ENCODE measurements at places on chromosomes 2 and 18.
A peak's percentile ranks its signal among the peaks of the same experiment; 100 is the strongest.

DNA sequence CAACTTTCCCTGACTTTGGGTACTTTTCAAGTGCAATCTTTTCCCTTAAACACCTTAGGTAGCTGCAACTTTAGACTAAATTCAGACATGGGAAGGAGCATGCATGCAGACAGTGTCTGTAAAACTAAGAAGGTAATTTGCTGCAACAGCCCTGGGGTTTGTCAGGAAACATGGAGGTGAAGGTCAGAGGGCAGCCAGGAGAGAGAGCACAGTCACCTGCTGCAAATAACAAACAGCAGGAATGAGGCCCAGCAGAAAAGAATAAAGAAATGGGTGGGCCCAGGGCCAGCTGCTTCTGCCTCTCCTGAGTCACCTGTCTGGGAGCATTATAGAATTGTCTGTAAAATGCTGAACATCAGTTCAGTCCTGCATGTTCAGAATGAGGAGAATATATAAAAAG is 35.2 kb downstream of the MTHFD2 start:
- no peak for DNase-seq

GRCh38 chr18:50610349-50610748 is 50.5 kb downstream of the MAPK4 start:
- DNase-seq = no peak

DNA sequence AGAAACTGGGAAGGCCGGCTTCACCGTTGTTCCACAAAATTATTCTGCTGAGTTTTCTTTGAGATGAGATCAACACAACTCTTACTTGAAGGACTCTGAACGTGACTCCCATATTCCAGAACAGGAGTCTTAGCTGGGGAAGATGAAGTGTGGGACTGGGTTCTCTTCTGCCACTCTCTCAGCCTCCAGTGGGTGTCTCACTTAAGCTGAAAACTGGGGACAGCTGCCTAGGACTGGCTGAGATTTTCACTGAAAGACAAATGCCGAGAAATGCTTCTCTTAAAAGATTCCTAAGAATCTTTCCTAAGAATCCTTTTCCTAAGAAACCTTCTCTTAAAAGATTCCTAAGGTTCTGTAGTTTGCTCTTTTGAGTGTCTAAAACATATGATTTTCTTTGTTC is 156.6 kb upstream of the LHCGR start:
- DNase-seq = no peak

- DNase-seq = no peak
Measured at GRCh38 chr18:48952287-48953103, 1.7 kb upstream of the SMAD7 start.

- DNase-seq = no peak
Measured at GRCh38 chr18:32086881-32087280, 4.8 kb upstream of the RNF138 start.

GRCh38 chr2:32663864-32664263 is 36.0 kb downstream of the TTC27 start:
- no peak for DNase-seq

DNA sequence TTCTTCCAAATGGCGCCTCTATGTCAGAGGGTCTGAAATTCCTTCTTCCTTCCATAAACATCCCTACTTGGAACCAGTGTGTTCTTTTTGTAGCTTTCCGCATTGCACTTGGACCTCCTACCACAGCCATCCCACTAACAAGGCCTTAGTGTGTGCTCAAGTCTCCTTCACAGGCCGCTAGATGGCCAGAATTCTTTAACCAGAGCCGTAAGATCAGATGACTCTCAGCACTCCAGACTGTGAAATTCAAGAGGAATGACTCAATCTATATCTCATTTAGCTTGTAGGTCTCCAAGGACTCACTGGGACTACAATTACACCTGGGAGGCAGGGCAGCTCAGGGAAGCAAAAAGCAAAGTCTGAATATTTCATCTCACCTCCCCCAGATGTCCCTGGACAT is 298.9 kb downstream of the EIPR1 start:
- DNase-seq = no peak

DNA sequence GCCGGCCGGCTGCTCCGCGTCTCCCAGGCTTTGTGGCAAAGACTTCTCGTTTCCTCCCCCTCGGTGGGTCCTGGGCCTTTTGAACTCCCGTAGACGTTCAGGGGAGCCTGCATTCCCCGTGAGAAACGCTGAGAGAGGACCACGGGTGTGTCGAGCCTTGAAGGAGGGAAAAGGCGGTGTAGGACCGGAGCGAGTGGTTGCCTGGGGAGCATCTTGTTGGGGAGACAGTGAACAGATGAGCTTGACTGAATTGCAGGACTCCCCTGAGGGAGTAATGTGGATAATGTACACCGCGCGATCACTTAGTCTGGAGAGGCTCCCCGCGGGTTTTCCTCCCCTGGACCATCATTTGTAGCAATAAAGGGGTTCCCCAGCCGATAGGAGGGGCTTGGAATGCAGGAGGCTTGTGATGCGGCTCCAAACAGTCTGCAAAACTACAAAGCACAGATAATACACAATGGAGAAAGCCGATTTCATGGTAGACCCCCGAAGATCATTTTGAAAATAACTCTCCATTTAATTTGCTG is 769 bp downstream of the ALMS1 start:
- DNase-seq = peak; percentile 1

DNA sequence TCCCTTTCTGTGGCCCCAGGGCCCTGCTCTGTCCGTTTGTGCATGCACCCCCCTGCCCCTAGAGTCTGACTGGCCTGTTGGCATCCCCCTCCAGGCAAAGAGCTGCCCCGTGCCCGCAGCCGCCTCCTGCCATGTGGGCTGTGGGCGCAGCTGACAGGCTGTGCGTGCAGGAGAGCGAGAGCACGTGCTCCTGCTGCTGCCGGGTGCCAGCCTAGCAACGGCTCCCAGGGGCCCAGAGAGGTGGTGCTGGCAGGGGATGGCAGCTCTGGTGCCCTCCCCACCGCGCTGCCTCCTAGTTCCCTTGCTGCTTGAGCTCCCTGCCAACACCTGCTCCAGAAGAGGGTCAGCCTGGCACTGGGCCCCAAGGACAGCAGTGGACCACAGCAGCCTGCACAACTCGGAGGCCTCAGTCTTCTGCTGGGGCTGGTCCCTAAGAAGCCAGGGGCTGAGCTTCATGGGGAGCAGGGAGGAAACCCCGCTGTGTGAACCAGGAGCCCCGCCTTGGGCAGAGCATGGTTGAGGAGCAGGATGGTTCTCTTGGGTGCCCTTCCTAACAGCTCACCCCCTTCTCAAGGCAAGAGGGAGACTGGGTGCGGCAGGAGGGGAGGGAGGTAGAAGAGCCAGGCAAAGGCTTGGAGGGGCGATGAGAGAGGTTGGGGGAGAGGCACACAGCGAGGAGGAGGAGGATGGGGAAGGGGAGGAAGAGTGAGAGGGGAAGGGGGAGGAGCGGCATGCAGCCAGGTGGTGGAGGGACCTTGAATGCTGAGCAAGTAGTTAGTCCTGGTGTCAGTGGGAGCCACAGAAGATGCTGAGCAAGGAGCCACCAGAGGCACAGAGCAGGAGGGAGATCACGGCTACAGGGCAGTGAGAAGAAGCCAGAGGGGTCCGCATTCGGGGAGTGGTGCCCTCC is 23.8 kb upstream of the PTMA start:
- no peak for DNase-seq

GRCh38 chr2:5235701-5236100 is 456.5 kb upstream of the SOX11 start:
- no peak for DNase-seq

- no peak for DNase-seq
Measured at GRCh38 chr2:137167651-137168050, 402.3 kb downstream of the THSD7B start.

- no peak for DNase-seq
Measured at GRCh38 chr2:31328026-31328425, 86.5 kb downstream of the XDH start.

DNA sequence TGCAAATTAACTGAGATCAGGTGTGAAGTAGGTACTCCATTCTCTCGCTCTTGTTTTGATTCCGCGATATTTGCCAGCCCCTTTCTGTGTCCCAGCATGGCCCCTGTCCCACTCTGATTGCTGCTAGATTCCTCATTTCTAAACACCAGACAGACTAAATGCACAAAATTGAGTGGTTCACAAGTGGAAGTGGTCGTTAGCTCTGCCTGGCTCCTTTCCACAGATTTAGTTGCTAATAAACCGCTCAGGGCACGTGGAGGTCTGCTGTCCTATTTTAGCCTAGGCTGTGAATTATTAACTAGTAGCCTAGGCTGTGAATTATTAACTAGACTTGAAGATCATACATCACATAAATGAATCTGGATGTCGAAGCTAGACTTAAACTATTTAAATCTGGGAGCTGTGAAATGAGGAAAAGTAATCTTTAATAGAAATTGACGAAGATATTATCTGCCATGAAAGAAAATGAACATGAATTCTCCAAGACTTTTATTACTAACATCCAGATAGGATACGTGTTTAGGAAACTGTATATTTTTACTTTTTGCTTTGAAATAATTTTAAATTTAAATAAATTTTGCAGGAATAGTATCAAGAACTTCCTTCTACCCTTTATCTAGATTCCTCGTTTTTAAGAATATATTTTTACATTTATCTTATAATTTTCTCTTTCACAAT is 3.7 kb downstream of the IL1RL2 start:
- no peak for DNase-seq

DNA sequence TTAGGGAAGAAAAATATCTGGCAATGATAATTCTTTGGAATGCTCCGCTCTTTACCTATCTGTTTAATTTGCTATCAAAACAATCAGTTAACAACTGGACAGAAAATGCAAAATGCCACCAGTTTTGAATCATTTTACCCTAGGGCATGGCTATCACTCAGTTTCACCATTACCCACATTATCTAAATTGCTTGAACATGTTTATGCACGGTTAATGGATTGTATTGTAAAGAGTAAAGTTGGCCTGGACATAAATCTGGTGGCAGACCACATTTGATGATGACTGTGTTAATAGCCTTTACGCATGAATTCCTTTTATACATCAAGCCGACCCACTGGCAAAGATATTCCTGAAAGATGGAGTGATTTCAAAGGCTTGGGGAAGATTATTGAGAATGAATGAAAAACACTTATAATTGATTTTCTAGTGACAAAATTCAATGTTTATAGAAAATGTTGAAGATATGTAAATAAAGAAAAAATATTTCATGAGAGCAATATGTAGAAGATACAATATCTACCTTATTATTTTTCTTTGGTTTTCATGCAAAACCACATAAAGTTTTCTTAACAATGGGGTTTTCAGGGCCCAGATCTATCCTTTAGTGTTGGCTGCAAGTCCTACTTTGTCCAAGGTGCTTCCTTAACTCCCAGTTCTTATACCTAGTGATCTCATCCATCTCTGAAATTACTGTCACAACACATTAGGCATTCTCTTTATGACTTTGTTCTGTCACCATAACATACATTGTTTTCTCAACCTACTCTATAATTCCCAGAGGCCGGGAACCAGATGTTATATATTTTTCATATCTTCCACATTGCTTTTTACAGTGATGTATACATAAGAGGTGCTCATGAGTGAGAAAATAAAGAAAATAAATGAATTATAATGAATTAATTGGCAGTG is 265.1 kb downstream of the RIT2 start:
- no peak for DNase-seq

DNA sequence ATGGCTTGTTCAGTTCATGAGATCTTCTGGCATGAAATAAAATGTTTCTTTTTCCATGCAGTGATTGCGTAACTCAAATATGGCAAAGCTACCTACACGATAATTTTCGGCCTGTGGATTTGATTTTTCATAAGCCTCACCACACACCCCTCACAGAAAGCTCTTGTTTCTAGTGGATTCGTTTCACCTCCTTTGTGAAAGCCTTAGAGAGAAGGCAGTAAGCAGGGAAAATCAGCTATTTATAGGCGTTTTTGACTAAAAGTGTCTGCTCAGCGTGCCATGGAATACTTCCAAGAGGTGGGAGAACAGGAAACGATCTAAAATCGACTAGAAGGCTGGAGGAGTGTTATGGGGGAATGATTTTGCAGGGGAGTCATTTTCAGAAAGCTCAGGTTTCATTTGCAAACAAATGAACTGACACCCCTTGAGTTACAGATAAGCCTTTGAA is 417.9 kb downstream of the TGIF1 start:
- DNase-seq = no peak

- DNase-seq = no peak
Measured at GRCh38 chr2:178241844-178242551, 47.7 kb downstream of the OSBPL6 start.

GRCh38 chr2:18154259-18154658 is 275.8 kb downstream of the KCNS3 start:
- no peak for DNase-seq

DNA sequence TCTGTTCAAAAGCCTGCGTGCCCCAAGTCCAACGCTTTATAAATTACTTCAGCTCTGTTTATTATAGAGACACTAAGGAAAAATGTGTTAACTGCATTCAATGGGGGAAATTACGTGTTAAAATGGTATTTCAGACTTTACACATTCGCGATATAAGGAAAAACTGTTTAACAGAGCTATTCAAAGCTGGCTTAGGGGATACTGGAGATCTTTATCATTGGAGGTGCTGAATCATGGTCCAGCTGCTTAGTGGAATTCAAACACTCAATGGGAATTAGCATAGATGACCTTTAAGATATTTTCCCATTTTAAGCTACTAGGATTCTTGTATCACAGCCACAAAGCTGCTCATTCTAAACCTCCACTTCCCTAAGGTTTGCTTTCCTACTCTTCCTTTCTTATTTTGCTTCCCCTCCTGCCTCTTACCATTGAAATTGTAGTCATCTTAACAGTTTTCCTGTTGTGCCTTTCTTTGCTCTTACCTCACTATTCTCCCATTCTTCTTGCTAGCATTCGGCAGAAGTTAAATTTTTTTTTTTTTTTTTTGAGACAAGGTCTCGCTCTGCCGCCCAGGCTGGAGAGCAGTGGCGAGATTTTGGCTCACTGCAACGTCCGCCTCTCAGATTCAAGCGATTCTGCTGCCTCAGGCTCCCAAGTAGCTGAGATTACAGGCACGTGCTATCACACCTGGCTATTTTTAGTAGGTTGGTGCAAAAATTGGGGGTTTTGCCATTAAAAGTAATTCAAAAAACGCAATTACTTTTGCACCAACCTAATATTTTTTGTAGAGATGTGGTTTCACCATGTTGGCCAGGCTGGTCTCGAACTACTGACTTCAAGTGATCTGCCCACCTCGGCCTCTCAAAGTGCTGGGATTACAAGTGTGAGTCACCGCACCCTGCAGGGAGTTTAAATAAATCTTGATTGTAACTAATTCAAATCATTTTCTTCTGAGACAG is 6.5 kb downstream of the SULT6B1 start:
- DNase-seq = no peak

GRCh38 chr2:71545572-71546274 is 92.4 kb downstream of the DYSF start:
- DNase-seq = no peak

- DNase-seq = no peak
Measured at GRCh38 chr2:64607381-64608304, 46.1 kb downstream of the SERTAD2 start.

- no peak for DNase-seq
Measured at GRCh38 chr2:216181351-216181750, 72.2 kb downstream of the XRCC5 start.

DNA sequence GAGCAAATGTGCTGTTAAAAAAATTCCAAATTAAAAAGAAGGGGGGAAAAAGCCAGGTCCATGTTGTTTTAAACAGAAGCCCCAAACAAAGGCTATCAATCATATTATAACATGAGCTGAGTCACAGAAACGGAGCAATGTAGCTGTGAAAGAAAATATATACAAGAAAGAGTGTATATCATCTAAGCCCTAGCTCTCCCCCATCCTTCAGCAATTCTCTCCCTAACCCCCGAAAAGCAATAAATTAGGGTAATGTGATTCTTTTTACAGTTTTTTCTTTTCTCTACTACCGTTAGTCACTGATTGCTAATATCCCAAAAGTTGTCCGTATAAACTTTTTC is 25.3 kb downstream of the FEZ2 start:
- DNase-seq = no peak

Measured in stimulated activated CD8-positive, alpha-beta memory T cell treated with anti-CD3 and anti-CD28 coated beads, Interleukin-4, amount 100 ng/mL, for 1 hour (primary cell).